ENCODE measurements at places on chromosomes 11 and 22. TPM values are rescaled to one million over a fixed set of nuclear protein-coding genes. Genes with fewer than 3 reads are reported as not detected.

DNA sequence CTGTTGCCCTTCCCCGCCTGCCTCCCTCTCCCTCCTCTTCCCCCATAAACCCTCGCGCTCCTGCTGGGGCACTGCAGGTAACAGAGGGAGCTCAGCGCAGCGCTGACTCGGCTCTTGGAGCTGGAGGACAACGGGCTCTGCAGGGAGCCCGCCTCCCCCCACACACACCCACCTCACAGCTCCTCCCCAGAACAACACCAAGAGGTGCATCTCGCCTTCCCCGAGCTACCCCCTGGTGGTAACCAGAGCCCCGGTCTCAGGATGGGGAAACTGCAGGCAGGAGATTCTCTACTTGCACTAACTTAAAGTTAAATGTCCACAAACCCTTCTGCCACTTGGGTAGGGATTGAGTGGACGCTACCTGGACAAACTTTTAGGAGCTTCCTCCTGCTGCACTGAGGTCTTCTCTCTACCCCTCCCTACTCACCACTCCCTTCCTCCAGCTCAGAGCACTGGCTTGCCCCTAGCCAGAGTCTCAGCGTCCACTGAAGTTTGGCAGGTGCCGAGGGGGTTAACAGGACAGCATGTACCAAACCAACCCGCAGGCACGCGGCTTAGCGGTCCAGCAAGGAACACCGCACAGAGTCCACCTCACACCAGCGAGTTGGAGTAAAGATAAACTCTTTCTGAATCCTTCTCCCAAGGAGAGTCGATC, 4.0 kb upstream of the SCN4B start:
- DNase-seq = no peak

- no peak for DNase-seq
These were observed 71.5 kb downstream of the RCN1 start for GRCh38 chr11:32162351-32162750.

DNA sequence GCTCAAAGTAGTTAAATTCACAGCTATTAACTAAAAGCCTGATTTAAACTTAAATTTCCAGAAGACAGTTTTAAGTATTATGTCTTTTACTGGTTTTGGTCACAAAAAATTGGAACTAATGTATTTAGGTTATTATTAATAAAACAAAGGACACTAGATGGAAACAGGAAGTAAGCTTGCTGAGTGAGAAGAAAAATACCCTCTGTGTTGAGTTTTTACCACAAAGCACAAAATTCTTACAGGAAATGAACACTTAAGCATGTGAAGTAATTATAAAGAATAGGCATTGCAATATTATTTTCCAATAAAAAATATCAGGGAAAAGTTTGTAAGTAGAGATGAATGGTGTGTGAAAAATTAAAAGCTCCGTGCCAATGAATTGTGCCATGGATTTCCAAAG, 46.3 kb downstream of the PIK3C2A start:
- DNase-seq = no peak

DNA sequence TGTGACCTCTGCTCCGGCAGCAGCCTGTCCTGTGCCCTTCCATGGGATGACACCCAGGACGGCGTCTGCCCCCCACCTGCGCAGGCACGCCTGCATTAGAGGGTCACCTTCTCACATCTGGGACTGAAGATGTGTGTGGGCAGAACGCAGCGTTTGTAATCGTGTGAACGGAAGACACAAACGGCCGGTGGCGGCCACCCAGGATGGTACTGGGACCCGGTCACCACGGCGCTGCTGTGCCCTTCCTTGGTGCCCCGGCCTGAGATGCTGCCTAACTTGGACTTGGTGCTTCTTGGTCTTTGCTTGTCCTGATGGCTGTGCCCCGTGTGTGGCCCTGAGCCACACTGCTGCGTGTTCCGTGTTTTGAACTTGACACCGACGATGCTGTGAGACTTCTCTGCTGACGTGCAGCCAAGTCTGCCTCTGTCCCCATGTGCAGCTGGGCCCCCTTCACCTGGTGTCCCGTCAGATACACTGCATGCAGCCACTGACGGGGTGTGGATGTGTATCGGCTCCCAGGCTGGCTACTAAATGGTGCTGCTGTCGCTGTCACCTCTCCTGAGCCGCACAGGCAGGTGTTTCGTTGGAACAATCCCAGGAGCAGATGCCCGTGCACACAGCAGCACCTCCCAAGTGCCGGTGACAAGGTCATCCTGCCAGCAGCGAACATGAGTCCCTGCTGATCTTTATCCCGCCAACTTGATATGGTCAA, 21.4 kb downstream of the YPEL1 start:
- DNase-seq = no peak

GRCh38 chr11:65554842-65555430, 3.2 kb downstream of the LTBP3 start:
- DNase-seq = no peak

Gene ACTN3
- polyA plus RNA-seq = 0.11 TPM
